ENCODE measurements at places on chromosomes 13 and 19.

DNA sequence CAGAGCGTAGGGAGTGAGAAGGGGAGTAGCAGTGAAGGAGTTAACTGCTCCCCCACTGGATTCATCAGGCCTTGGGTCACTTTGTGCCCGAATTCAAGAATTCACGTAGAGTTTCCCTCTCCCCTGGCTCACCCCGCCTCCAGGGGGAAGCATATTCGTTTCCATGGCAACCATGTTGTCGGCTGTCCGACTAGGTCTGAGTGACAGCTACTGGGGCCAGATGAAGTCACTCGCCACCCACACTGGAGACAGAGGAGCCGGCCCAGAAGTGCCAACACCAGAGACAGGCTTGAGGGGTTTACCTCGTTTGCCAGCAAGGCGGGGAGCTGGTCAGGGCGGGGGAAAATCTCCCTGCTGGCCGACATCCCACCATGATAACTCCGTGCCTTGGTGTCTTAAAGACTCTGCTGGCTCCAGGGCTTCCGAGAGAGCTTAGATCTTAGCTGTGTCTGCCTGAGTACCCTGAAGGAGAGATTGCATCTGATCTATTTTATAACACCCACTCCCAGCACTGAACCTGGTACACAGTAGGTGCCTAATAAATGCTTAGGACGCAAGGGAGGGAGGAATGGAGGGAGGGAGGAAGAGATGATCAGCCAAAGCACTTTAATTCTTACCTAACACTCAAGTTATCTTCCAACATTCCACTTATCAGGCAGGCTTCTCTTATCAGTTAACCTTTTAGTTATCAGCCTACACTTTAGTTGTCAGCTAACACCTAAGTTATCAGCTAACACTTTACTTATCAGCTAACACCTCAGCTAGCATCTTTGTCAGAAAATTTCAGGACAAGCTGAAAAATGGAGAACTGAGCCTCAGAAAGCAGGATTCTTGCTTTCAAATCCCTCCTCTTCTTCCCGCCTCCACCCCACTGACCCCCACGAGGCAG is 57.2 kb upstream of the ZNRF4 start:
- DNase-seq, result peak; percentile 10

DNA sequence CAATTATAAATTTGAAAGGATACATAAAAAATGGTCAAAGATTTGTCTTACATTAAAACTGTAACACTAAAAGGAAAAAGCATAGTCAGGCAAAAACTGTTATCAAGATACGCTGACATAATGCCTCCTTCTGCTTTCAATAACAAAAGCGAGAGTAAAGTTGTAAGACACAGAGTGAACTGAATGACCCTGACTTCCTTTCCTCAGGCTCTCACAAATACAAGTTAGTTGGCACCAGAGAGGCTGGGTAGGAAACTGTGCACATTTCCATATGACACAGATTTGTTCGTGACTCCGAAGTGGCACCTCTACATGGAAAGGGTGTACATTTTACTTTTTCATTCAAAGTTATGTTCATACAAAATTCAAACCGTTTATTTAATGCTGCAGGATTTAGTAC is 15.4 kb downstream of the FGF14 start:
- DNase-seq, result no peak

DNA sequence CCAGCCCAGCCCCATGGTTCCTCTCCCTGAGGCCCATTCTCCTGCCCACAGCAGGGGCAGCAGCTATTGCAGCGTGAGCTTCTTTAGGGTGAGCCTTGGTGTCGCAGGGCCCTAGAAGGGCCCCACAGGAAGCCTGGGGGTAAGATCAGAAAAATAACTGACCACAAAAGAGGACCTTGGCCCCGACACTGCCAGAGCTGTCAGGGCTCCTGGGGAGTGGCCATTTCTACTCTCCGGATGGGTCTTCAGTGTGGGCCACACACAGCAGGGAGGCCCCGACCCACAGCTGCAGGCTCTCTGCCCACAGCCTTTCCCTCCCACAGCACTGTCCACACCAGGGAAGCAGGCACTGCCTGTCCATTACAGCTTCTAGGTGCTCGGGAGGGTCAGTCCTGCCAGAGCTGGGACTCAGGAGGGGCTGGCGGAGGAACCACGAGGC is 3.5 kb upstream of the SIGLEC8 start:
- no peak for DNase-seq

DNA sequence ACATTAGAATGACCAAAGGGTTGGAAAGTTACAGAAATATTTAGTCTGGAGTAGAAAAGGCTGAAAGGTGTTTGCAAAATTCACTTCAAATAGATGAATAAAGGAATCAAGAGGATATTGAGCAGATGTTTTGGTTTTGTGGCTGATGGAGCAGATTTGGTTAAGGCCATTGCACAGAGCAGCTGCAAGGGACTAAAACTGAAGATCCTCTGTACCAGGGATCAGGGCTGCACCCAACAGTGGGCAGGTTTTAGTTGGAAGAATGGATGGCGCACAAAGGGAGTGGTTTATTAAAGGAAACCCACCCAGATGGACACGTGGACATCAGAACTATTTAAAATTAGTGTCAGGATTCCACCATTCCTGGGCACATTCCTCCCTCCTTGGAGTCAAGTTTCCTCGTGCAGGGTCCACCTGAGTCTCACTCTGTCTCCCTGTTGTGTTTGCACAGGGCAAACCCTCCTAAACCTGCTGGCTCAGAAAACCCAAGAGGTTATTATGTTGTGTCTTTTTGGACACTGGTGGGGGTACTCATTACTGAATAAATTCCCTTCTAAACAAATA is 9.2 kb upstream of the UBAC2 start:
- DNase-seq, result no peak

DNA sequence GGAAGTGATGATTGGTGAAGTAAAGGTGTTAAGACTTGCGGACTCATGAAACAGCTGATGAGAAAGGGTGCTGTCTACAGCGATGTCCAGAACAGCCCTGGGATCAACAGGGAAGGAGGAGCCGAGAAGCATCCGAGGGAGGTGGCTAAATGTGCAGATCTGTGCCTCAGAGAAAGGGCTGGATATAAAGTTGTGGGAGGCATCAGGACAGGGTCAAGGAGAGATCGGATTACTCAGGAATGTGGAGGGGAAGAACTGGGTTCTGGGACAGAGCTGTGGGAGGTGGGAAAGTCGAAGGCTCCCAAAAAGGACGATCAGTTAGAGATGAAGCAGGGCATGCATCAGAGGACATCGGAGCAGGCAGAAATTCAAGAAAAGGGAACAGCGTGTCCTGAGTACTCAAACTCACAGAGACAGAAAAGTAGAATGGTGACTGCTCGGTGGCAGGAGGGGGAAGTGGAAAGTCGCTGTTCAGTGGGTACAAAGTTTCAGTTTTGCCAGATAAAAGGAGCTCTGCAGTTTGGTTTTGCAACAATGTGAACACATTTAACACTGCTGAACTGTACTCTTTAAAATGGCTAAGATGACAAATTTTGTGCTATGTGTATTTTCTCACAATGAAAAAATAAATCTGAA is 1.9 kb downstream of the SIGLEC14 start:
- no peak for DNase-seq

- peak; percentile 94 for DNase-seq
Observed at GRCh38 chr19:2503521-2504109, 27.7 kb downstream of the GADD45B start.

- no peak for DNase-seq
Observed at GRCh38 chr13:68676513-68677115, 1431.0 kb upstream of the ATXN8OS start.

GRCh38 chr13:109646423-109646822 is 140.0 kb downstream of the IRS2 start:
- no peak for DNase-seq

DNA sequence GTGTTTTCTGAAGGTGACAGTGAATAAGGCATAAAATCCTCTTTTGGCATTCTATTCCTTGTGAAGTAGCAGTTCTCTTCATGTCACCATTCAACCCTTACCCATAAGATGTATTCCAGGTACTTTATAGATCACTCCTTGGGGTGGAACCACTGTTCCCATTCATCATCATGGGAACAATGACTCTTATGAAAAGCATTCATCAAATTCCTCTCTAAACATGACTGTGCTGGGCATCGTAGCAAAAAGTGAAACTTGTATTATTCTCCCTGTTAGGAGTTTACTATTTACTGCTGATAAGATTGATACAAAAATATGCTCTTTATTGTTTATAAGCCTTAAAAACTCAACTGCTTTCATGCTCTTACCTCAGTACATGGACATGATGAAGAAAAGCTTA is 793.4 kb downstream of the LIG4 start:
- DNase-seq, result peak; percentile 20

- DNase-seq, result no peak
Observed at GRCh38 chr13:30882026-30882850, 23.8 kb upstream of the MEDAG start.

GRCh38 chr19:17107546-17108452 is 32.2 kb downstream of the MYO9B start:
- DNase-seq, result peak; percentile 98

DNA sequence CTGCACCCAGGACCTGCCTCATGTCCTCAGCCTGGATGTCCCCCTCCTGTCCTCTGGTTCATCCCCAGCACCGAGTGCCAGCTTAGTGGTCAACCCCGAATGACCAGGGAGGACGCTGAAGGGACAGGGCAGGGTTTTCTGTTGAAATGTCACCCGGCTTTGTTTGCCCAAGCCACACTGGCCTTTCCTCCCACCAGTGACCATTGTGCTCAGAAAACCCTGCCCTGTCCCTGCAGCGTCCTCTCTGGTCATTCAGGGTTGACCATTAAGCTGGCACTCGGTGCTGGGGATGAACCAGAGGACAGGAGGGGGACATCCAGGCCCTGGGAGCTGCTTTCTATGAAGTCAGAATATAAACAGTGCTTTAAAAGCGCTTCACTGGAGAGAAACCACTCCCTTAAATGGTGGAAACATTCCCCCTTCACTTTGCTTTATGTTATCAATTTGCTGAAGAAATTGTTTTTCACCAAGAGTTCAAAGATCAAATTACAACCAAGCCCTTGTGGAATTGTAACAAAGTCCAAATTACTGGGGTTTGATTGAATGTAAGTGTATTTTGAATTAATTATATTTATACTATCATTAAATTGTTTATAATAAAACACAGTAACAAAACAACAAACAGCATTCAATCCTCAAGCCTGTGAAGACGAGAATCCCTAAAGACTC is 21.4 kb downstream of the CARS2 start:
- DNase-seq, result no peak

GRCh38 chr13:85819513-85819912 is 20.3 kb upstream of the SLITRK6 start:
- DNase-seq, result no peak

GRCh38 chr19:18477974-18478373 is 40.0 kb upstream of the ISYNA1 start:
- no peak for DNase-seq

DNA sequence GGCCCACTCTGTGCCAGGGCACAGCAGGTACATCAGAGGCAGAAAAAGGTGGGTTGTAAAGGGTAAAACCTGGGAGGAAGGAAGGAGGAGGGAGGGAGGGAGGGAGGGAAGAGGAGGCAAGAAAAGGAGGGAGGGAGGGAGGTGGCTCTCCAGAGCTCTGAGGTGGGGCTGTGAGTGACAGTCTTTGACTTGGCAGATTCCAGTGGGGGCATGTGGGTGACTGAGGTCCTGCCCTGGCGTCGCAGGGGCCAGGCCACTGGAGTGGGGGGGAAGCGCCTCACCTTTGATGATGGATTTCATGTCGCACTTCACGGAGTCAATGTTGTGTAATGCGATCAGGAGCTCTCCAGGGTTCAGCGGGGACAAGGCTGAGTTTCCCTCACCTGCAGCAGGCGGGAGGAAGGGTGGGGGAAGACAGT is 6.0 kb upstream of the RSPH6A start:
- no peak for DNase-seq

DNA sequence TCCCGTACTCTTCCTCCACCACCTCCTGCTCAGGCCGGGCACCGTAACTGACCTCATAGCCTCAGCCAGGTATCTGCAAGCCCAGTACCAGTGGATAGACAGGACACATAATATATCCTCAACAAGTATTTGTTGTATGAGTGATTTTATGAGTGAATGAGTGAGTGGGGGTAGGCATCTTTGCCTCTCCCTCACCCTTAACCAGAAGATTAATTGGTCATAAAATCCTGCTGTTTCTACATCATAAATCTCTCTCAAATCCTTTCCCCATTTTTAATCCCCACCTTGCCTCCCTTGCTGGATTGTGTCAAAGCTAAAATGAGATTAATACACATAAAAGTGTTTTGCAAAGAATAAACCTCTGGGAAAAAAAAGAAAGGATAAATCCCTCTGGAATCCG is 44.4 kb upstream of the HMGB1 start:
- DNase-seq, result no peak

DNA sequence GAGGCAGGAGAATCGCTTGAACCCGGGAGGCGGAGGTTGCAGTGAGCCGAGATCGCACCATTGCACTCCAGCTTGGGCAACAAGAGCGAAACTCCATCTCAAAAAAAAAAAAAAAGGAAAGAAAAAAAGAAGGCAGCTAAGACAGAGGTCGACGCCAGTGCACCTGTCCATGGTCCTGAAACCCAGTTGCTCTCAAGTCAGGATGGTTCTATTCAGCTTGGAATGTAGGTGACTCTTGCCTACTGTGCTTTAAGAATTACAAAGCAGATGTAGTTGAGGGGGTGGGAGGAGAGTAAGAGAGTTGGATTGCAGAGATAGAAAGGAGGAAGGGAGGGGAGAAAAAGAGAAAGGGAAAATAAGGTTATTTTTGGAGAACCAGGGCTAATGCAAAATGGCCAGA is 18.7 kb downstream of the CACNG7 start:
- DNase-seq, result peak; percentile 46

- DNase-seq, result peak; percentile 25
Observed at GRCh38 chr13:50197705-50198104, 182.5 kb downstream of the KCNRG start.

- no peak for DNase-seq
Observed at GRCh38 chr19:29777781-29778309, 33.9 kb upstream of the CCNE1 start.

GRCh38 chr19:42150911-42151361 is 18.7 kb upstream of the POU2F2 start:
- no peak for DNase-seq

- no peak for DNase-seq
Observed at GRCh38 chr19:53908935-53909415, at the start of gene CACNG7. Gene CACNG7 (plus strand): TSS chr19:53909278. CDS start chr19:53912832, 3,554 bp downstream.

- DNase-seq, result no peak
Observed at GRCh38 chr19:30160426-30160825, 211.8 kb upstream of the ZNF536 start.

DNA sequence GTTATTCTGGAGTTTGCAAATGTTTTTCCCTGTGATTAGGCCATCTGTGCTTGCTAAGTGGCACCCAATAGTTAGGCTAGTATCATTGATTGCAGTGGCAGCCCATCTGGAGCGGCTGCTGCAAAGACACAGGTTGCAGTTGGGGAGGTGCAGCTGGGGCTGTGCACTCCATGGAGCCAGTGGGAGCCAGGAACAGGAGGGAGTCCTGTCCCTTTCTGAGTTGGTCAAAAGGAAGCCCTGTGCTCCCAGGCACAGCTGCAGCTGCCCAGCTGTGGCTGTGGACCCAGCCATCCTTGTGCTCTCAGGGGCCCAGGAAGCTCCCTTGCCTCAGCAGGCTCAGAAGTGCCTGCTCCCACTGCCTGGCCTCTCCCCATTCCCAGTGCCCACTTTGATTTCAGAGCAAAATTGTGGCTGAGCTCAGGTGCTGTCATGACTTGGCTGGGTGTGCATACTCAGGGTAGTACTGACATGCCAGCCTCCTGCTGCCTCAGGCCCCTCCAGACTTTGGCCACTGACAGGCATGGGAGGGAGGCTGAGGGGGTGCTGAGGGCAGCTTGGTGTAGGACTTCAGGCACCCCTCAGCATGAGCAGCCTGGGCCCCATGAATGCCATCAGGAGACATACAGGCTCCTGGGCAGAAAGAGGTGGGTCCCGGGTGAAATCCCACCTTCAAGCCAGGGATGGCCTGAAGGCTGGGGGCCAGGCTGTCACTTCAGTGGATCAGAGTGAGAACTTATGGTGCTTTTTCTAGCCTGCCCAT is 270.6 kb downstream of the PCDH20 start:
- no peak for DNase-seq
